ENCODE measurements at places on chromosomes 3 and 15. TPM values are rescaled to one million over a fixed set of nuclear protein-coding genes. Genes with fewer than 3 reads are reported as not detected.

Gene TGM5
- 0.13 TPM for total RNA-seq

Gene CACNA1D
- total RNA-seq: 2.0 TPM

Gene RETNLB
- total RNA-seq: not detected

Gene GHSR
- not detected for total RNA-seq

Gene BCL2A1
- total RNA-seq: 0.35 TPM

Gene USP50
- total RNA-seq: 0.58 TPM

Gene TLR9
- total RNA-seq: 0.09 TPM

Gene CCDC54
- not detected for total RNA-seq

Gene CCDC39
- total RNA-seq: not detected

Gene GPR156
- total RNA-seq: 2.1 TPM

Gene SLCO2A1
- total RNA-seq: 0.49 TPM

Gene BSN
- 0.44 TPM for total RNA-seq

Gene RNU6-1
- total RNA-seq: not detected

Gene ACTC1
- 2,723 TPM for total RNA-seq

Gene NPAP1
- total RNA-seq: not detected

Gene CYP1A1
- total RNA-seq: 0.13 TPM
